ENCODE measurements at places on chromosomes 6 and 20. TPM values are rescaled to one million over a fixed set of nuclear protein-coding genes. Genes with fewer than 3 reads are reported as not detected.
A peak's percentile ranks its signal among the peaks of the same experiment; 100 is the strongest.

The RBCK1 gene
- 92.7 TPM for total RNA-seq

DNA sequence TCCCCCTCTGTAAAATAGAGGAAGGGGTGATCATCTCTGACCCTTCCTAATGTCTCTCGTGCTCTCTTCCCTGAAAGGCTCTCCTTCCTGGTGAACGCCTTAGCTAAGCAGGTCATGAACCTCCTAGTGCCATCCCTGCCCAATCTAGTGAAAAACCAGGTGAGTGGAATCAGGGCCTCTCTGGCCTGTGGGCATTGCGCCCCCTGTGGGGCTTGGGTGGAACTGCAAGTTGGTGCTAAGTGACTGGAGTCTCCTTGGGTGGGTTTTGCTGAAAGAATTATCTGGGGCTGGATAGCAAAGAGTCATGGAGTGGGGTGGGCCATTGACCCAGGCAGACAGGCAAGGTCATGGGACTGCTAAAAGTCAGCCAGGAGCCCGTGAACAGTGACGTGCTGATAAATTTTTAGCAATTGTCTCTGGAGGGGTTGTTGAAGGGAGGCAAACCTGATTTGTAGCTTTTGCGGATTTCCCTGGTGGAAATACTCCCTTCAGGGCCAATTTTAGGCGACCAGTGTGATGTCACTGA is 8.9 kb downstream of the BPIFB1 start:
- DNase-seq: peak; percentile 55

DNA sequence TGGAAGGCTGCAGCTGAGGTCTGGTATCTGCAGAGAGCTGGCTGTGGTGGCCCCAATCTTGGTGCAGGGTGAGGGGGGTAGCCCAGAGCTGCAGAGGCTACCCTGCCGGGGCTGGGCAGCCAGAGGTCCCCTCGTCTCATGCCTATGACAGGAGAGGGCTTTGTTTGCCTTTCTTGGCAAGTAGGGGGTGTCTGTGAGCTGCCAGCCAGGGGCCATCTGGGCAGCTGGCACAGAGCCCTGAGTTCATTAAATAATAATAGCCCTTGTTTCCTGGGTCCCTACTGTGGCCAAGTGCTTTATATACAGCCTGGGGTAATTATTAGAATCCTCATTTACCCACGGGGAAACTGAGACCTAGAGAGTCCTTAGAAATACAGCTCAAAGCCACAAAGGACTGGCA is 66.6 kb downstream of the EZR start:
- no peak for DNase-seq

The MDFI gene
- total RNA-seq: not detected

DNA sequence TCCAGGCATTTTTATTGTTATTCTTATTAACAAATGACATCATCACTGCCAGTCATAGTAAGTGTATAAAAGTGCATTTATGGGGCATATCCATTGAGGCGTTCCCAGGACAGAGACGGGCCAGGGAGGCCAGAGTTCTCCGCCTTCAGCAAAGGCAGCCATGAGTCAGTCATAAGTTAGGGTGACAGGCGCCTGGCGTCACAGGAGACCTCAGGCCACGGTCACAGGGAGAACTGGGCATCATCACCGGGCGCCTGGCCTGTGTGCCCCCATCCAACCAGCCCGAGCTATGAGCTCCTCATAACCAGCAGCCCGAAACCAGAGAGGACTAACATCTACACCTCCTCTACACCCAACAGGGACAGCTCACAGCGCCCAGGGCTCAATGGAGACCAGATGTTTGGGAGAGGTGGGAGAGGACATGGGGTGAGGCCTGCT is 259.2 kb downstream of the DLL1 start:
- peak; percentile 7 for DNase-seq

DNA sequence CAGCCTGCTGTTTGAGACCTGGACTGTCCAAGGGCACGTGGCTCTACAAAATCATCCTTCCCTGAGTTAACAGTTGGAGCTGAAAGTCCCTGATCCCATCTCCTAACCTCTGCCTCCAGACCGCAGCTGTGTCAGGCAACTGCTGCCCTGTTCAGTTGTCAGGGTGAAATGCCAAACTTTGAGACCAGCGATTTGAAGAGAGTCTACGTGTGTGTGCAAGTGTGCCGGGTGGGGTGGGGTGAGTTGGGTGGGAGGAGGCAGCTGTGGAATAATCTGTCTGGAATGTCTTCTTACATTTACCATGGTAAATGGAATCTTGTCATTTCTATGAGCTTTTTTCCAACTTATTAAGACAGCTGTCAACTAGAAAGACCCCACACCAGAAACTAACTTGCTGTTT is 81.0 kb upstream of the FAM8A1 start:
- no peak for DNase-seq

DNA sequence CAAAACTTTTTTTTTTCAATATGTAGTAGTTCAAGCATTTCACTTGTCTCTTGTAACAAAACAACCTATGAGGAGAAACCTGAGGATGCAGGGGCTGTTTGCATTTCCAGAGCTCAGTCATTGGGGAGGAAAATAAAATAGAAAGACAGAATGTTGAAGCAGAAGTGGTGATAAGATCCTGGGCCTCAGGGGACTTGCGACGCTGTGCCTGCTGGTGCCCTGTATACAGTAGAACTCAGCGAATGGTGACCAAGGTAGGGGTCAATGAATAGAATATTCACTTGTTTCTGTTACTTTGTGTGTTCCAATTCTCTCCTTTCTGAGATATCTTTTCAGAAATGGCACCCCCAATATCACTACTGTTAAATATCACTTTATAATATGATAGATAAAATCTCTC is 271.6 kb downstream of the FARS2 start:
- DNase-seq: no peak

DNA sequence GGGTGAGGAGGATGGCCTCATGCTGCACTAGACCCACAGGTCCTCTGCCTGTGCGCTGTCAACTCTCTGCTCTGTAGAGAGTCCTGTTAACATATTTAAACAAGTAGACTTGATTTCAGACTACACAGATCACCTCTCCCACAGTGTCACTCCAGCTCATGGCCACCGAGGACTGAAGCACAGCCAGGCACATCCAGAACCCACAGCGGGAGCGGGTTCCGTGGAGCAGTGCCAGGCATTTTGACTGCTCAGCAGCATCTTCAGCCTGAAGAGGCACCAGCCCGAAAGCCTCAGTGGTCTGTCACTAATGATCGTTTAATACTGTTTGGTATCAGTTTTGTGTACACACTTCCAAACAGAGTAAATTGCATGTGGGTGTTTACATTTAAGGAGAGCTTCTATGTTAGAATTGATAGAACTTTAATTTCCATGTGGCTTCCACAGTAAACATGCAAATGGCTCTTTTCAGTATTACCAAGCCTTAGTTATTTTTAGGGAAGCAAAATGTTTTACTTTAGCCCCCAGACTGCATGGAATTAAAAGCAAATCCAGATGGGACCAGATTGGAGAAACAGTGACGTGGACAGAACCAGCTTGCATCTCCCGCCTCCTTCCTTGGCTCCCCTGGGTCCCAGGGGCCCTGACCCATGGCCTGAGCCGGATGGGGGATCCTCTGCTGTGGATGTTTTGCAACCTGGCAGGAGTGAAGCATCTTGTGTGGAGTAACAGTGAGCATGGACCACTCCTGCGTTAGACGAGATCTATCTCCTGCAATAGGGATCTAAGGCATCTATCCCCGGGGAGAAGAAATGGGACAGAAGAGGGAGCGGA is 196.7 kb upstream of the CDH4 start:
- no peak for DNase-seq

The GTSF1L gene
- total RNA-seq: 1.3 TPM

DNA sequence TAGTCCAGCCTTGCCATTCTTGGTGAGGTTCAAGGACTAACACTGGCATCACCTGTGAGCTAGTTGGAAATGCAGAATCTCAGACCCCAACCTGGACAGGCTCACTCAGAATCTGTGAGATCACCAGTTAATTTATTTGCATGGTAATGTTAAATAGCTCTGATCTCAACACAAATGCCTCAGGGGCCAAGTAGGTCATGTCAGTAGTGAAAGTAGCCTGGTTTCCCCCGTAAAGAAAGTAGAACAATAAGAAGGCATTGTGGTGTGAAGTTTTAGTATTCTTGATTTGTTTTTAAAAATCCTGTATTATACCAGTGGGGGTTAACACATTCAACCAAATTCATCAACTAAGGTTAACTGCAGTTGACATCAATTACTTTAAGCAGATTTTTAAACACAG is 105.5 kb downstream of the PPP1R14C start:
- no peak for DNase-seq

GRCh38 chr6:2826131-2826530 is 15.5 kb downstream of the SERPINB1 start:
- no peak for DNase-seq

DNA sequence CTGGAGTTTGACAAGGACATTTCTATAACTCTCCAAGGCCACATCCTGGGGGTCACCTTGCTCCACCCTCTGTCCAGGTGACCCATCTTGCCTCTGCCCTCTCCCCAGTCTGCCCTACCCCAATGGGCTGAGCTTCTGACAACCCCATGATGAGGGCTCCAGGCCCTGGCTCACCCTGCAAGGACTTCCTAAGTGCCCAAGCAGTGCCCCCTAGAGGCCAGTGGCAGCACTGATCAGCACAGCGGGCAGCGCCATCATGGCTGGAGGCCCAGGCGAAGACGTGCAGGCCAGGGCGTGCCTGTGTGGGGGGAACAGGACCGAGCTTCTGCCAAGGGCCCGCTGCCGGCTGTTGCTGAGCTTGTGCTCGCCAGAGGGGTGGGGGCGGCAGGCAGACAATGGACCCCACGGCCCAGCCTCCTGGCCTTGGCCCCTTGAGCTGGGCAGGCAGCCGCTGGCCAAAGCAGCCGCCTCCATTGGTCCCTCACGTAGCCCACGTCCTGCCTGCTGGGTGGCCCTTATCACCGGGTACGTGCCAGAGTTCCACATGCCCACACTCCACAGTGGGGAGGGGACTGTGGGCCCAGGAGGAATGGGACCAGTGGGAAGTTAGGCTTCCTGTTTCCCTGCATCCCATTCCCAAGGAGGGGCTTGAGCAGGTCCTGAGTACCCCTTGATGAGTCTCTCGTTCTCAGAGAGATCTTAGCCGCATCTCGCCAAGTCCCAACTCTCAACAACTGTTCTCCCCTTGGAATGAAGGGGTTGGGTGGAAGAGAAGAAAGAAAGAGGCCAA is 64.3 kb downstream of the MRPL14 start:
- DNase-seq: no peak

The CDH26 gene
- total RNA-seq: 1.4 TPM

DNA sequence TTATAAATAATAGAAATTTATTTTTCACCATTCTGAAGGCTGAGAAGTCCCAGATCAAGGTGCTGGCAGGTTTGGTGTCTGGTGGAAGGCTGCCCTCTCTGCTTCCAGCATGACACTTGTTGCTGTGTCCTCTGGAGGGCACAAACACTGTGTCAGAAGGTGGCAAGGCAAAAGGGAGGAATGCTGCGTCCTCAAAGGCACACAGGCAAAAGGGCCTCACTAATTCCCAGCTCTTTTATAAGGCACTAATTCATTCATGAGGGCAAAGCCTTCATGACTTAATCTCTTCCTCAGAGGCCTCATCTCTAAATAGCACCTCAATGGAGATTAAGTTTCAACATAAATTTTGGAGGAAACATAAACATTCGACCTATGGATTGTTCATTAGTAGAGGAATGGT is 209.5 kb upstream of the SMLR1 start:
- DNase-seq: no peak

DNA sequence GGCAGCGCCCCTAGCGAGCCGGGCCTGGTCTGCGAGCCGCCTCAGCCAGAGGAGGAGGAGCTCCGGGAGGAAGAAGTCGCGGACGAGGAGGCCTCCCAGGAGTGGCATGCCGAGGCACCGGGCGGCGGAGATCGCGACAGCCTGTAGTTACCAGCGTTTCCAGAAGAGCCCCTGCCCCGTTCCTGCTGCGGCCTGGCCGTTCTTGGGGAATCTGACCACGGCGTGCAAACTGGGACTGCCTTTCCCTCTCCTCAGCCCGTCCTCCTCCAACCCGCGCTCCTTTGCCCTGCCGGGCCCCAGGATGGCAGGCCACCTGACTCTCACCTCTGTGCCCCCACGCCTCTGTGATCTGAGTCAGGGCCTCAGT is 802 bp downstream of the HDGFL1 start:
- no peak for DNase-seq

The NOX3 gene
- total RNA-seq: not detected

GRCh38 chr6:3535776-3536435 is 79.1 kb upstream of the SLC22A23 start:
- DNase-seq: no peak

- DNase-seq: no peak
These were observed 41.2 kb downstream of the THBS2 start for GRCh38 chr6:169212436-169212835.

The MATN4 gene
- total RNA-seq: not detected

DNA sequence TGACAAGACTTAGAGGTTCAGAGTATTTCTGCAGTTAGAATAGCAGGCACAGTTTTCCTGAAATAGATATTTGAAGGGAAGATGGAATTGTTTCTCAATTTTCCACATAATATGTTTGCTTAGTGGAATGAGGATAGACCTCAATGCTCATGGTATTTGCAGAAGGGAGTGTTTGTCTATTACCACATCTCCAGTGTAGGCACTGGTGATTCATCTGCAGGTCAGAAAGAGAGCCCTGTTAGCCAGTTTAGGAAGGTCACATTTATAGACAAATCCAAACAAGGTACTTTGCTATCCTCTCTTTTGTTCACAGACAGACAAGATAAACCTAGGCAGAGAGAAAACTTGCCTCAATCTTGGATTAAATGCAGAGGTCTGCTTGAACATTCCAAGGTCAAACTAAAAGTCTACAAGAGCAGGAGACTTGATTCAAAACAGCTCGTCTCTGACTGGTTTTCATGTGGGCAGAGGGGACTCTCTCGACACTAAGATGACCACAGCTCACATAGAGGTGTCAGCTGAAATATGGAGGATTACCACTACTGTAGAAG is 22.8 kb downstream of the ISM1 start:
- no peak for DNase-seq

DNA sequence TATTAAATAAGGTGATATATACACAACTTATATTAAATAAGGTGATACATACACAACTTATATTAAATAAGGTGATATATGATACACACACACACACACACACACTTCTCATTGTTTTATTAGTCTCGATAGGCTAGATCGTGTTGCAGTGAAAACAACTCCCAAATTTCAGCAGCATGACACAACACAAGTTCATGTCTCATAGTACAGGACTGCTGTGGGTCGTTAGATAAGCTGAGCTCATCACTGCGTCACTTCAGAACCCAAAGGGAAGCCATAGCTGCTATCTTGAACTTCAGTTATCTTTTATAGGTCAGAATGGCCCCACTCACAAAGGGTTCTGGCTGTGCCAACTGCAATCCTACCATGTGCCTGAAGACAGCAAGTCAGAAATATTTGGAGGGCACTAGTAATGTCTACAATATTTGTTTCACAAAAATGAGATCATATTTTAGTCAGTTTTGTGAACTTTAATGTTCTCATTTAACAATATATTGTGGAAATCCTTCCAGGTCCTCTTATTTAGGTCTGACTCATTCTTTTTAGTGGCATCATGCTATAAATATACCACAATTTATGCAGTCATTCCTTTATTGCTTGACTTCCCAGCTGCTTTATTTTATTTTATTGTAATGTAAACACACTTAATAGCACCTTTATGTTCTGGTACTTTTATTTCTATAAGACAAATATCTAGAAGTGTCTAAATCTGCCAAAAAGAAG is 290.2 kb downstream of the PHACTR1 start:
- no peak for DNase-seq

All from activated B cell treated with CpG ODN at 0.5 μM for 24 hours (primary cell).